ENCODE measurements at places on chromosomes 1 and 21.

GRCh38 chr1:100606438-100606837, 68.5 kb downstream of the GPR88 start:
- no peak for DNase-seq

GRCh38 chr1:151133018-151133806, 13.2 kb downstream of the SEMA6C start:
- no peak for DNase-seq

- no peak for DNase-seq
These were observed 59.2 kb upstream of the IVNS1ABP start for GRCh38 chr1:185376288-185376687.

DNA sequence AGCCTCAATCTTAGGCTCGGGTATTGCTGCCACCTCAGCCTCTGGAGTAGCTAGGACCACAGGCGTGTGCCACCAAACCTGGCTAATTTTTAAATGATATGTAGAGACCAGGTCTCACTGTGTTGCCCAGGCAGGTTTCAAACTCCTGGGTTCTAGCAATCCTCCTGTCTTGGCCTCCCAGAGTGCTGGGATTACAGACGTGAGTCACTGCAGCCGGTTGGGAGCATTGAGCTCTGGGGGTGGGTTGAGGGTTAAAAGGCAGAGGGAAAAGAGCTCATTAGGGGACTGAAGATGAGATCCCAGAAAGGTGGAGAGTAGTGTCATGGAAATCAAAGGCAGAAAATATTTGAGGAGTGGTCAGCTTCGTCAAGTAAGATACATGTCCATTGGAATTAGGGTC, 7.1 kb downstream of the RAD54L start:
- DNase-seq = no peak

DNA sequence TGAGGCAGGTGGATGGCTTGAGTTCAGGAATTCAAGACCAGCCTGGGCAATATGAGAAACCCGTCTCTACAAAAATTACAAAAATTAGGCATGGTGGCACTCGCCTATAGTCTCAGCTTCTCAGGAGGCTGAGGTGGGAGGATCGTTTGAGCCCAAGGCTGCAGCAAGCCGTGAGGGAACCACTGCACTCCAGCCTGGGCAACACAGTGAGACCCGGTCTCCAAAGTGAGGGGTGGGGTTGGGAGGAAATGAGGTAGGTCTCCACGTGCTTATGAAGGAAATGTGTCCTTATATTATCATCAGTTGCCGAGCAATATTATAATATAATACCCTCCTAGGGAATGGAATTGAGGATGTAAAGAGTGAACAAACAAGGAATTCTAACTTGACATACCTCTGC, 2.7 kb downstream of the TMEM50B start:
- no peak for DNase-seq

DNA sequence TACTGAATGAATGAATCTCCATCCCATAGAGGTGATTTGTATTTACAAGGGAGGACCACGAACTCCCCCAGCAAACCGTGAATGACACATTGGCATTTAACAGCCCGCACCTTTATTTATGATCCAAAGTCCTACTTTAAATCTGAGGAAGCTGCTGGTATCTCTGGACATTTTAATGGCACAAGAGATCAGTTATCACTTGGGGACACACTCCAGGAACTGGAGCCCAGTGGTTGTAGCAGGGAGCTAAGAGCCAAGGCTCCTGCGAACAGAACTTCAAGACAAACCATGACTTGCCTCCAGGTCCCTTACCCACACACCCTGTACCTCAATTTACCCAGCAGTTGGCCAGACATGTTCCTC, 1.2 kb downstream of the CTNNBIP1 start:
- DNase-seq = no peak

- no peak for DNase-seq
These were observed 9.6 kb downstream of the VPS26C start for GRCh38 chr21:37257511-37257966.

DNA sequence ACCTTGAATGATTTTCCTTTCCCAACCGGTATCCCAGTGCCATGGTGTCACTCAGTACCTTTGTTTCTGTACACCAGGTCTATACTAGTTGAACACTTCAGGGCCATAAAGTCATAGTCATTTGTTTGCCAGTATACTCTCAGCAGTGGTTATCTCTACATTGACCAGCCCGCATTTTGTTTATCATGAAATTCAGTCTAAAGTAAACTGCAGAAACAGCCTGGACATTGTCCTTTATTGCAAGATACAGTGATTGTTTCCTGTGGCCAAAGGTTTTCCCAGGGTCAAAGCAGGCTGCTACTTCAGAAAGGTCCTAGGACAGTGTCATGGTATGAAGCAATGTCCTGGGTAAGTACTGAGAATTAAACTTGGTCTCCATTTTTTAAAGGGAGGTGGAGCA, 407.4 kb downstream of the RWDD3 start:
- no peak for DNase-seq

GRCh38 chr21:37082856-37083528, 9.9 kb downstream of the TTC3 start:
- DNase-seq = no peak

Data from CD4-positive, alpha-beta T cell treated with Interleukin-6 for 4 hours (primary cell).